ENCODE measurements at places on chromosomes 13 and 19. TPM values are rescaled to one million over a fixed set of nuclear protein-coding genes. Genes with fewer than 3 reads are reported as not detected.

Gene ZNF433
- 1.5 TPM for total RNA-seq

DNA sequence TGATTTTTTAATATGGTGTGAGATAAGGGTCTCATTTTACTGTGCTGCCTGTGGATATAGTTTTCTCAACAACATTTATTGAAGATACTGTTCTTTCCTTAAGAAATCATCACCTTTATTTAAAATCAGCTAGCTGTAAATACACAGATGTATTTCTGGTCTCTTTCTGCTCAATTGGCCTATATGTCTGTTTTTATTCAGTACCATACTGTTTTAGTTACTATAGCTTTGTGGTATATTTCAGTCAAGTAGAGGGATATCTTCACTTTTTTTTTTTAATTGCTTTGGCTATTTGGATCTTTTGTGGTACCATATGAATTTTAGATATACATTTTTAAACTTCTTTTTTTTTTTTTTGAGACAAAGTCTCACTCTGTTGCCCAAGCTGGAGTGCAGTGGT lies 16.7 kb upstream of the ZNF714 start:
- DNase-seq, result no peak

GRCh38 chr13:113049521-113049941 lies 56.1 kb upstream of the F7 start:
- DNase-seq, result no peak

DNA sequence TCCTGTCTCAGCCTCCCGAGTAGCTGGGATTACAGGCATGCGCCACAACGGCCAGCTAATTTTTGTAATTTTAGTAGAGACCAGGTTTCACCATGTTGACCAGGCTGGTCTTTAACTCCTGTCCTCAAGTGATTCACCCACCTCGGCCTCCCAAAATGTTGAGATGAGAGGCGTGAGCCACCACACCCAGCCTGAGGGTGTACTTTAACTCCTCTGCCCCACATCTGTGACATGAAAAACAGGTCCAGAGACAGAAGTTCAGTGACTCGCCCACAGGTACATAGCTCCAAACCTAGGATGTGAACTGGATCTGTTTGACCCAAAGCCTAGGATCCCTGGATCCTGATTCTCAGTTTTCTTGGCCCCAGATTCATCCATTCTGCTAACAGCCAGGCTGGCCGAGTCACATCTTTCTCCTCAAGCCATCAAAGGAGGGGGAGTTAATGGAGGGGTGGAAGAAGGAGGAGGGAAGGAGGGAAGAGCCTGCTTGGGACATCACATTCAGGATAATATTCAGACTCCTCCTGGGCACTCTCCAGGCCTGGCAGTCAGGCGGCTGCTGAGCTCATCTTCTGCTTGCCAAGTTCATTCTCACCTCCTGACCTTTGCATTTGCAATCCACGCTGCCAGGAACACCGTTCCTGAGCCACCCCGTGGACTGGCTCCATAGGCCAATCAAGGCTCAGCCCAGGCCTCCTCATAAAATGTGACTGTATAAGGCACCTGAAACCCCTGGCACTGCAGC lies 3.1 kb downstream of the SPC24 start:
- no peak for DNase-seq

- DNase-seq, result no peak
These were observed 60.1 kb downstream of the UFM1 start for GRCh38 chr13:38409771-38410170.

DNA sequence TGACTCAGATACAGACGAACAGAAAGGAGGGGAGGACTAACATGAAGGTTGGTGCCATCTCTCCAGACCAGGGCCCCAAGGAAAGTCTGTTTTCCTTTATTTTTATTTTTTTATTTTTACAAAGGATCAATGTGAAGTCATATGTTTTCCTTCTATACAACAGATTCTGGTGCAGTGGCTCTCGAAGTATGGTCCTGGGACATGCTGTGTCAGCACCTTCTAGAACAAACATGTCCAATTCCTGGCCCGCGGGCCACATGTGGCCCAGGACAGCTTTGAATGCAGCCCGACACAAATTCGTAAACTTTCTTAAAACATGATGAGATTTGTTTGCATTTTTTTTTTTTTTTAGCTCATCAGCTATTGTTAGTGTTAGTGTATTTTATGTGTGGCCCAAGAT lies 174.7 kb downstream of the FLT1 start:
- DNase-seq, result no peak

Data from activated CD8-positive, alpha-beta T cell treated with anti-CD3 and anti-CD28 coated beads for 36 hours (primary cell).